ENCODE measurements at places on chromosomes 5 and 9.

DNA sequence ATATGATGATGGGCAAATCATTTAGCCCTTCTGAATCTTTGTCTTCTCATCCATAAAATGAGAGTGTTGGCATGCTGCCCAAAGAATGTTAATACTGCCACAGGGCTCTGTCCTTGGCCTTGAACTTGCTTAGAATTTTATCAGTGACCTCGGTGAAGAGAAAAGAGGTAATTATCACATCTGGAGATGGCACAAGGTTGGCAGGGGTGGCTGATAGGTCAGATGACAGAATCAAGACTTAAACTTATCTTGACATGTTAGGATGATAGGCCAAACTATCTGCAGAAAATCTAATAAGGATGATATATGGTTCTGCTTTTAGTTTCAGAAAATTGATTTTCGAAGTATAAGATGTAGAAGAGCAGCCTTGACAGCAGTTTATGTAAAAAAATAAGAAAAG is 599.1 kb upstream of the CLINT1 start:
- no peak for DNase-seq

DNA sequence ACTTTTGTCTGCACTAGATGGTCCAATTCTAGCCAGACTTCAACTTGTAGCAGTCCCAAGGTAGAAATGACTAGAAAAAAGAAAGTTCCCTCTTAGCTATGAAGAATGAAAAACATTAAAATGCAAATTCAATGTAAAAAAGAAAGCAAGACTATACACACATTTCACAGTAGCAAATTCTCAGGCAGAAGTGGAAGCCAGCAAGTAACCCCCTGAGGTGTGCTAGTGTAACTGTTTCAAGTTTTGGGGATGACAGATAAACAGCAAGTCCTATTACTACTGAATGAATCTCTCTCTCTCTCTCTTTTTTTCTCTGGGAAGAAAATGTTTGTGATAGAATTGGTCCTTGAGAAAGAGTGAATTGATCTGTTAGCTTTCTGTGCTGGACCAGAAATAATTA is 185.6 kb downstream of the EFNA5 start:
- DNase-seq = no peak

GRCh38 chr5:31638345-31638744 is 586 bp upstream of the PDZD2 start:
- no peak for DNase-seq

DNA sequence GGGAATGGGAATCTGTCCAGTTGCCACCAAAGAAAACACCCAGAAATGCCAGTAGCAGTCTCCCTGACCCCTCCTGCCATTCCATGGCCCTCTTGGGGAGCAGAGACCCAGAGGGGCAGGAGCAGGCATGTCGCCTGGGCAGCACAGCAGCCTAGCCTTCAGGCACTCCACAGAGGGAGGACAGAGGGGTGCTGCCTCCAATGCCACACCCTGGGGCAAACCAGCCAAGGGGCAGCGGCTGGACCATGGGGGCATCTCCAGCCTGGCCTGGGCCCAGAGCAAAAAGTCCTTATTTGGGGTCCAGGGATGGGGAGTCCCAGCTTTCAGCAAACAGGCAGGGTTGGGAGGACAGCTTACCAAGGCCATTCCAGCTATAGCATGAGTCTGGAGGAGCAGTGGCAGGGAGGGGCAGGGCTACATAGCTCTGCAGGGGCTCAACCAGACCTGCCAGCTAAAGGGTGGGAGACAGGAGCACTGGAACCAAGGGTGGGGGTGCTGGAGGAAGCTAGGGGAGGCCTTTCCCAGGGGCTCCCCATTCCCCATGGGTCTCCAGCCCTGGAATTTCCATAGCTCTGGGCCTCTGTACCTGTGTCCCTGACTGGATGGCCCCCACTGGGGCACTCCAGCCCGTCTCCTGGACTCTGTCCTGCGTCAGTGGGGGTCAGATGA is 6.7 kb downstream of the BRD3 start:
- DNase-seq = no peak

DNA sequence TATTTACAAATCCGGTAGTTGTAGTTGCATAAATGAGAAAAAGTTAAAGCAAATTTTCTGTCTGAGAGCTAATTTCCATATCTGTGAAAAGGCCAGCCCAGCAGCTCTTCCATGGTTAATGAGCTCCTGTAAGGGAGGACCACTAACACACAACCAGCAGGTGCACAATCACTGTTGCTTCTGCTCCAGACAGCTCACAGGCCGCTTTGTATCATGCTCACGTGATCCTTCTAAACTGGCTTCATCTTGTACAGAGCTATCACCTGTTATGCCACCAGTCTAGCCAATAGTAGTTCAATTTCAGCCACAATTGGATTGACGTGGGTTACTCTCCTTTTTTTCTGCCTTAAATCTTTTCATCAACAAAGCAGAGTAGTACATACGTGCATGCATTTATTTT is 38.3 kb upstream of the FBXL17 start:
- no peak for DNase-seq

DNA sequence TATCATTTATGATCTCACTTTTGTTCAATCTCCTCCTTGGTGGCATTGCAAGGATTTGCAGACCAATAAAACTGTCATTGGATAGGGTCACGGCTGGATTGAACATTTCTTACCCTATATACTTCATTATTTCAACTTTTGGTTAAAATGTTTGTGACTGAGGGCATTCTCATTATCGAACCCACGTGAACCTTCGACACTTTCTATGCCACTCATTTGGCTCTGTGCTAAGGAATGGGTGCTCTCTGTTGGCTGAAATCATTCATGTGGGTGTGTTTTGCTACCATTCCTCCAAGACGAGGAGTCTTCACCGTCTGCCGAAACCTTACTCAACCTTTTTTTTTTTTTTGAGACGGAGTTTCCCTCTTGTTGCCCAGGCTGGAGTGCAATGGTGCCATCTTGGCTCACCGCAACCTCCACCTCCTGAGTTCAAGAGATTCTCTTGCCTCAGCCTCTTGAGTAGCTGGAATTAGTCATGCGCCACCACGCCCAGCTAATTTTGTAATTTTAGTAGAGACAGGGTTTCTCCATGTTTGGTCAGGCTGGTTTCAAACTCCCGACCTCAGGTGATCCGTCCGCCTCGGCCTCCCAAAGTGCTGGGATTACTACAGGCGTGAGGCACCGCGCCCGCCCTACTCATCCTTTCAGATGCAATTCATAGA is 62.5 kb downstream of the CSNK1A1 start:
- no peak for DNase-seq

All from germinal center (tissue), 1 donor.